ENCODE measurements at places on chromosomes 2 and 18.

DNA sequence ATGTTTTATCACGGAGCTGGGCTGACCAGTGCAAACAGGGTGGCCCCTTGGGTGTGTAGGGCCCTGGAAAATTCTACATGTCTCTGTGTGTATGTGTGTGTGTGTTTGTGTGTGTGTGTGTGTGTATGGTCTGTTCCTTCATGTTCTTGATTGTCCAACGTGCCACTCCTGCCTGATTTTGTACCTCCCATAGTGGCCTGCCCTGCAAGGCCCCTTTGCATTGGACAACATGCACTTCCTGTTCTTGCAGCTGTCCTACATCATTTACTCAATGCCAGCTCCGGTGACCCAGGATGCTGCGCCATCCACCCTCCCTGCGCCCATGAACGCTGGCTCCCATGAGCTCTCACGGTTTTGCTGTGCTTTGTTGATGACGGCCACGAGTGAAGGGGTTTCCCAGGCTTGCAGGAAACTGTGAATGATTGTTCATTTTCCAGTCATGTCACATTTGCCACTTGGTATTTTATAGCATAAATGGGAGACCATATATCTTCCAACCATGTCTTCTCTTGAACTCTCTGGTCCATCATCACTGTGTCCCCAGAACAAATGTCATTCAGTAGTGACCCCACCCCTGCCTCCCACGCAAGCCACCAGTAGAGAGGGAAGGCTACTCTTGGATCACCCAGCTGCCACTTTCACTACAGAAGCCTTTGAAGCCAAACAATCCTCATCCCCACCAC is 69.7 kb upstream of the NCK2 start:
- DNase-seq: peak; percentile 38

GRCh38 chr2:159457589-159457988 is 158.8 kb downstream of the BAZ2B start:
- DNase-seq: no peak

DNA sequence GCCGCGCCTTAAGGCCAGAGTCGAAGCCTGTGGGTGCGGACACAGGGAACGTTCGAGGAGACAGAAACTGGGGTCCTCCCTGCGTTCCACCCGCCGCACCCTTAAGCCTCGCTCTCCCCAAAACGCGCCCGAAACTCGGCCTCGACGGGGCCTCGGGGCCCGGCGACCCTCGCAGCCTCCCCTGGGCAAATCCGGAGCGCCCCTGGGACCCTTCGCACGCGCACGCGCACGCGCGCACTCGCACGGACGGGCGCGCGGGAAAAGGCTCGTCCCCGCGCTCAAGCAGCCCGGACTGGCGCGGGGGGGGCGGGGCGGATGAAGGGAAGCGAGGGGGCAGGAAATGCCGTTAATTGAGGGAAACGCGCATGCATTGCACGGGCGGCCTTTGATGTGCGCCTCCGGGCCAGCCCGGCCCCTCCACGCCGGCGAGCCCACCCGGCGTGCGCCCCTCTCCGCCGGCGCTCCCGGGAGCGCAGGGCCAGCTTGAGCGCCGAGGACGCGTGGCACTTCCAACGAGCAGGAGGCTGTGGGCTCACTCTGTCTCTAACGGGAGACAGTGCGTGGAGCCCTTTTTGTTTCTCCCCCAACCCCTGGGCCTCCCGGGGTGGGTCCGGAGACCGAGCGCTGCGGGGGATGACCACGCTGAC is 5.4 kb upstream of the SALL3 start:
- DNase-seq: no peak

DNA sequence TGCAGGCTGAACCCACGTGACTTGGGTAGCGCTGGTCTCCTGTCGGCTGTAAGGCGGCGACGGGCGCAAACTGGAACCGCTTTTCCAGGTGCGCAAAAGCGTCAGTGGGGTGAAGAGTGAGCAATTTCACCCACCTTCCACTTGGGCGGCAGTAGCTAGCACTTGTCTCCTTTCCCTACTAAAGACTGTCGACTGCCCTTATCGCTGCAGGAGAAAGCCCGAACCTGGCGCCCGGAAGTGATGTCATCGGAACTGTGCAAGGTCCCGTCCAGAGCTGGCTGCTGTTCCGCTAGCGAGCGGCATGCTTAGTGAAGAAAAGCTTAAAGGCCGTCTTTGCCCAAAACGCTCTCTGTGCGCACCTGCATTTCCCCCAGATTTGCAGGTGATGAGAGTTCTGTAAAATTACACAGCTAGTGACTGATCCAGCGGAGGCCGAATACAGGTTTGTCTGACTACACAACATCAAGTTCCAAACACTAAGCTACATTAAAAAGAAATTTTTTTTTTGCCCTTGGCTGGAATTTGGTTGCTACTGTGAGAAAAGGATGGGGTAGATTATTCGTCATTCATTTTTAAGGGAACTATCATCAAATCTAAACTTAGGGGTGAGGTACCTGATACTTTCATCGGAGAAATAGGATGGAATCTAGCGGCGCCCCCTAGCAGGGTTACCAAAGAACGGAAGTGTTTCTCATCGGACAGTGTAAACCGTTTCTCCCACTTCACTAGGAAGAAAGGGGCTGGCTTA is at the start of gene OSGEPL1:
Gene OSGEPL1, minus strand, starts transcription at position 242 of the 748 bp plus-strand sequence. CDS start 1,152 bp downstream, outside the sequence.
- DNase-seq: peak; percentile 86

GRCh38 chr2:30871440-30871839 is 64.2 kb upstream of the CAPN13 start:
- no peak for DNase-seq

- no peak for DNase-seq
Measured at GRCh38 chr2:11556101-11556806, 22.4 kb downstream of the GREB1 start.

GRCh38 chr2:30358351-30358750 is 88.7 kb upstream of the LCLAT1 start:
- DNase-seq: no peak

- DNase-seq: no peak
Measured at GRCh38 chr2:76711490-76711889, 810.7 kb downstream of the LRRTM4 start.

DNA sequence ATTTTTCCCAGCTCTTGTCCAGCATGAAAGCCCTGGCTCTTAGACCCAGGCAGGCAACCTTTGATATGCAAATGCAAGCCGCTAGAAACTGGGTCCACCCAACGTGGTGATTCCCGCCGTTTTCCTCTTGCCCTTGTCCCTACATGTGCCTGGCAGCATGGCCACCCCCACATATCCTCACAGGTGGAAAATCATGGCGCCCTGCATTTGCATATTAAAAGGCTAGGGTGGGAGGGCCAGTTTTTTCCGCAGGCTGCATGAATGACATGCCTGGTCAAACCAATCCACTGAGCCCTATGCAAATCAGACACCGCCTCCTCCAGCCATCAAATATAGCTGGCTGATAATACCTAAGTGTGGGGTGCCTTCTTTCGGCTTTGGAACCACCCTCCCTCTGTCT is 1091.8 kb upstream of the NXPH2 start:
- DNase-seq: no peak

GRCh38 chr2:59066787-59067399 is 825.8 kb upstream of the FANCL start:
- DNase-seq: no peak

DNA sequence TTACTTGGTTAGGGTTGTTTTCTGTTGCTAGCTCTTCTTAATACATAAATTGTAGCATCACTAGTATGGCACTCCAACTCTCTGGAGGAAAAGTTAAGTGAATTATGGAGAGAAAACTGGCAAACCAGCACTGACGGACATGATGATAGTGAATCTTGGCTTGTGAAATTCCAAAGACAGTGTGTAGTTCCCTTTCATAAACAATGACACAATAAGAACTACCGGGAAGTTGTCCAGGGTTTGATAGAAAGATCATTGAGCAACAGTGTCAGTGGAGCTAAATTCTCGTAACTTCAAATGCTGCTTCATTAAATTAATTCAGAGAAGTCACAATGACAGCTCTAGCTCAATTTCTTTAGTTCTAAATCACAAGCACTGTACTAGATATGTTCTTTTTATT is 66.5 kb downstream of the RIT2 start:
- DNase-seq: no peak

DNA sequence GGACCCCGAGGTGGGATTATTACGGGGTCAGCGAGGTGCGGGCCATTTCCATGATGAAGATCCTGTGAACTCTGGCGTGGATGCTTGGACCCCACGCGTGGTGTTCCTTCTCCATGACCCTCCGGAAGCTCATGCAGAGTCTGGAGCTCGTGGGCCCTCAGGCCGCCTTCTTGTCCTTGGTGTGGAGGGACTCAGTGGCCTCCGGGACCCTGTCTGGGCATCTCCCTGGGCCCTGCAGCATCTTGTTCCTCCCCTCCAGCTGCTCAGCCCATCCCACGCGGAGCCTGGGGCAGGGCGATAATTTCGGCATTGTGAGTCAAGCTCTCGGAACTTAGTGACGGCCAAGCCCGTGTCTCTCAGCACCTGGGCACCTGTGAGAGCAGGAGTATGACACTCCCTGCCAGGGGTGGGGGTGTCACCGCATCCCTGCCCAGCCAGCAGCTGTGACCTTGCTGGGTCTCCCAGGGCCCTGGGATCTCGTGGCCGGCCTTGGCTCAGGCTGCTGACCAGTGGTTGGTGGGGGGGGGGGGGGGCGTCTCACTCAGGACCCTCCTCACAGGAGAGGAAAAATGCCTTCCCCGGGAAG is 24.6 kb downstream of the RTP5 start:
- DNase-seq: no peak

DNA sequence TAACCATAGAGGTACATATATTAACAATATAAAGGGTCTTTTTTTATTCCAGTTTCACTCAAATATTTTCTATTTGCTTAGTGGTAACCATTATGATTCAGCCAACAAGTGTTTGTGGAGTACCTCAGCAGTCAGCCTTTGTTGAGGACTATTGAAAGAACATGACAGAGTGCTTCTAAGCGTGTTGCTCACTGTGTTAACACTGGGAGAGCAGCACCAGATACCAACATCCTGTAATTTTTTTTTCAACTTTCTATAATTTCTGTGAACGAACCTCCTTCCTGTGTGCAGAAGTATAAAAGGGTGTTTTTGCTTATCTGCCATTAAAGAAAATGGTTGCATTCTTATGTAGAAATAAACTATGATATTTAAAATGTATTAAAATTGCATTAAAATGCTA is 239.0 kb downstream of the PHLPP1 start:
- DNase-seq: no peak

DNA sequence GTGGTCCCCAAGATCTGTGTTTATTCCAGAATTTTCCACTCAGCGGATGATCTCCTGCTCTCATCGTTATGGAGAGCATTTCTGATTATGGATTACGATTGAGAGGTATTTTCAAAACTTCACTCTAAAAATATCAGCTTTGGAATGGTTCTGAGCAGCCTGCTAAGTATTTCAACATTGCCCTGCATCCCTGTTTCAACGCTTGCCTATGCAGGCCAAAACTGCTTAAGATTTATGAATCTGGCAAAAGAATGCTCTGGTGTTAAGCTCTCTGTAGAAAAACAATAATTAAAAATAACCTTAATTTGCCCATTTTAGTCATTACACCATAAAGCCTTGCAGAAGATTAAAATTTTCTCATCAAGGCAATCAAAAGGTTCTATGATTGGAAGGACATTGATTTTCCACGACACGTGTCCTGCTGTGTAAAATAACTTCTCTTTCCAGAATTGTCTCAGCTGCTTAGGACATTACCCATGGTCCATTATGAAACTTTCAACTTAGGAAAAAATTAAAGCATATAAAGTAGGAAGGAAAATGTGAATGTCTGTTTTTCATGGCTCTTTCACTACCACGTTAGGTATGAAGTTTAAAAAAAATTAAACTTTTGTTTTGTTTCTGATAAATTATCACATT is 229.9 kb downstream of the ACKR3 start:
- DNase-seq: no peak

All from activated T-cell treated with anti-CD3 and anti-CD28 coated beads for 48 hours (primary cell).